ENCODE measurements at places on chromosomes 1 and 21. TPM values are rescaled to one million over a fixed set of nuclear protein-coding genes. Genes with fewer than 3 reads are reported as not detected.
A peak's percentile ranks its signal among the peaks of the same experiment; 100 is the strongest.

DNA sequence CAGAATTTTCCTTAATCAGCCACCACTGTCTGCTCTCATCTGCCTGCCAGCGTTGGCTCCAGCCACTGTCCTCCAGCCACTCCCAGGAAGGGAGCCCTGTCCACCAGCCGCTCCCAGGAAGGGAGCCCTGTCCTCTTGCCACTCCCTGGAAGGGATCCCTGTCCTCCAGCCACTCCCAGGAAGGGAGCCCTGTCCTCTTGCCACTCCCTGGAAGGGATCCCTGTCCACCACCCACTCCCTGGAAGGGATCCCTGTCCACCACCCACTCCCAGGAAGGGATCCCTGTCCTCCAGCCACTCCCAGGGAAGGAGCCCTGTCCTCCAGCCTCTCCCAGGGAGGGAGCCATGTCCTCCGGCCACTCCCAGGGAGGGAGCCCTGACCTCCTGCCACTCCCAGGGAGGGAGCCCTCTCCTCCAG lies 726.5 kb downstream of the PTPRU start:
- no peak overlapping the region for H3K27ac ChIP-seq
- H3K4me3 ChIP-seq = no peak overlapping the region
- H3K27me3 ChIP-seq = no peaks in the 10 kb centered on the region
- DNase-seq = no peak
- no peaks in the 10 kb centered on the region for H3K4me1 ChIP-seq
- no peaks in the 10 kb centered on the region for H3K36me3 ChIP-seq

GRCh38 chr1:17168091-17168876 lies 36.6 kb upstream of the PADI1 start:
- H3K4me1 ChIP-seq = no peaks in the 10 kb centered on the region
- no peak overlapping the region for H3K4me3 ChIP-seq
- no peak overlapping the region for H3K27ac ChIP-seq
- no peak for DNase-seq
- H3K27me3 ChIP-seq = no peaks in the 10 kb centered on the region

DNA sequence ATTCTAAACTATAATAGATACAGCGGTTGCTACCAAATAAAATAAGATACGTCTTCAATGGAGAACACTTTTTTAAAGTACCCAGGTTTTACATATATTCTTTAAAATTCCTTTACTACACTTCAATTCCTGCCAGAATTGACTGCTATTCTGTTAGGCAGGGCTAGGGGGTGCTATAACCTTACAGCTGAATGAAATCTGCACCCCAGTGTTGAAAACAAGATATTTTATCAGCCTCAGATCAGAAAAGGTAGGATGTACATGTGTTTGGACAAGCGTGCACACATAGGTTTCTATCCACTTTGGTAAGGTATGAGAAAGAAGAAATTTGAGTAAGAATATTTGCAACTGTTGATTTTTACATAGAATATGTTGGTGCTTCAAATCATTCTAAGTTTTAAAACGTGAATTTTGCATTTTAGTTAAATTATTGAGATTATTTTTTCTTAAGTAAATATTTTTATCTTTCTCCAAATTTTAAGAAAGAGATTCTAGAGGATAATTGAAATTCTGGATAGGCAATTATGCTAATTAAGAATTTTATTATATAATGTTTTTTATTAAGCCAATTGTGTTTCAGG lies 490.8 kb upstream of the ADGRL4 start:
- no peak overlapping the region for H3K4me3 ChIP-seq
- H3K27me3 ChIP-seq = no peaks in the 10 kb centered on the region
- no peaks in the 10 kb centered on the region for H3K4me1 ChIP-seq
- no peak overlapping the region for H3K27ac ChIP-seq

- no peaks in the 10 kb centered on the region for H3K36me3 ChIP-seq
- H3K4me3 ChIP-seq = no peak overlapping the region
- no peaks in the 10 kb centered on the region for H3K4me1 ChIP-seq
- DNase-seq = no peak
These were observed 138.5 kb upstream of the SGIP1 start for GRCh38 chr1:66395202-66396061.

- H3K4me3 ChIP-seq = no peak overlapping the region
- no peaks in the 10 kb centered on the region for H3K27me3 ChIP-seq
- H3K4me1 ChIP-seq = no peaks in the 10 kb centered on the region
- no peak for DNase-seq
- no peak overlapping the region for H3K27ac ChIP-seq
- H3K36me3 ChIP-seq = no peaks in the 10 kb centered on the region
These were observed 38.5 kb upstream of the EGLN1 start for GRCh38 chr1:231460614-231461013.

DNA sequence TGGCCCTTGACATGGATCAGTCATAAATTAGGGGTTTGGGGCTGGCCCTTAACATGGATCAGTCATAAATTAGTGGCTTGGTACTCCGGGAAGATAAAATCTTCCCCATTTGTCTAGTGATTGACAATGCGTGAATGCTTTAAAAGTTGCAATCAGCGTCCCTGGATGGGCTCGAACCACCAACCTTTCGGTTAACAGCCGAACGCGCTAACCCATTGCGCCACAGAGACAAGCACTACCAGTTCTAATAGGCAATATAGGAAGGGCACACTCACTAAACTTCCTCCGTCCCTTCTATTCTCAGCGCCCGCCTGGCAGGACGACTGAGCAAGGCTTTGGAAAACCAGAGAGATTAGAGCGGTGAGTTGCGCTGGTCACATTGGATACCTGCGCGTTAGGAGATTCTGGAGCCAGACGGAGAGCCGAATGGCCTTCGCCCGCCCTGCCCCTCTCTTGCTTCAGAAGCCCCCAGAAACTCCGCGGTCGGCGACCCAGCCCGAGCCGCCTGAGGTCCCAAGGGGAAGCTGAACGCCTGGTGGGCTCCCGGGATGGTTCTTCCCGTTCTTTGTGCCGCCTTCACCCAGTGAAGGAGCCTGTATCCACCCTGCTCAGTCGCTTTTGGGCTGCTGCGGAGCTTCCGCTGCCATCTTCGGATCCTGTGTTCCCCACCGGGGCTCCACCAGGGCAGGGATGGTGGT lies 235.9 kb downstream of the FAM72C start:
- DNase-seq = no peak
- H3K27ac ChIP-seq = no peak overlapping the region
- H3K27me3 ChIP-seq = no peaks in the 10 kb centered on the region
- no peak overlapping the region for H3K4me3 ChIP-seq
- no peaks in the 10 kb centered on the region for H3K36me3 ChIP-seq

- no peaks in the 10 kb centered on the region for H3K36me3 ChIP-seq
- peak; percentile 47 for DNase-seq
- peak overlapping the region; percentile 92 for H3K27ac ChIP-seq
- H3K4me1 ChIP-seq = no peaks in the 10 kb centered on the region
- peak overlapping the region; percentile 56 for H3K4me3 ChIP-seq
These were observed 1.5 kb downstream of the CACHD1 start for GRCh38 chr1:64471218-64472039.

- H3K36me3 ChIP-seq = no peaks in the 10 kb centered on the region
- no peak overlapping the region for H3K4me3 ChIP-seq
- H3K27me3 ChIP-seq = no peaks in the 10 kb centered on the region
- DNase-seq = no peak
These were observed 361.1 kb downstream of the TGFB2 start for GRCh38 chr1:218705911-218706893.

Gene HRNR
- total RNA-seq = not detected

Gene GJB5
- not detected for total RNA-seq

Gene KIF17
- 0.77 TPM for total RNA-seq

All from uterus (tissue), 4 donors.